ENCODE measurements at places on chromosomes 4 and X. TPM values are rescaled to one million over a fixed set of nuclear protein-coding genes. Genes with fewer than 3 reads are reported as not detected.

GRCh38 chr4:99735822-99736221 lies 78.2 kb upstream of the C4orf54 start:
- DNase-seq = no peak

- DNase-seq = no peak
These were observed 72.4 kb downstream of the YIPF6 start for GRCh38 chrX:68571292-68571609.

DNA sequence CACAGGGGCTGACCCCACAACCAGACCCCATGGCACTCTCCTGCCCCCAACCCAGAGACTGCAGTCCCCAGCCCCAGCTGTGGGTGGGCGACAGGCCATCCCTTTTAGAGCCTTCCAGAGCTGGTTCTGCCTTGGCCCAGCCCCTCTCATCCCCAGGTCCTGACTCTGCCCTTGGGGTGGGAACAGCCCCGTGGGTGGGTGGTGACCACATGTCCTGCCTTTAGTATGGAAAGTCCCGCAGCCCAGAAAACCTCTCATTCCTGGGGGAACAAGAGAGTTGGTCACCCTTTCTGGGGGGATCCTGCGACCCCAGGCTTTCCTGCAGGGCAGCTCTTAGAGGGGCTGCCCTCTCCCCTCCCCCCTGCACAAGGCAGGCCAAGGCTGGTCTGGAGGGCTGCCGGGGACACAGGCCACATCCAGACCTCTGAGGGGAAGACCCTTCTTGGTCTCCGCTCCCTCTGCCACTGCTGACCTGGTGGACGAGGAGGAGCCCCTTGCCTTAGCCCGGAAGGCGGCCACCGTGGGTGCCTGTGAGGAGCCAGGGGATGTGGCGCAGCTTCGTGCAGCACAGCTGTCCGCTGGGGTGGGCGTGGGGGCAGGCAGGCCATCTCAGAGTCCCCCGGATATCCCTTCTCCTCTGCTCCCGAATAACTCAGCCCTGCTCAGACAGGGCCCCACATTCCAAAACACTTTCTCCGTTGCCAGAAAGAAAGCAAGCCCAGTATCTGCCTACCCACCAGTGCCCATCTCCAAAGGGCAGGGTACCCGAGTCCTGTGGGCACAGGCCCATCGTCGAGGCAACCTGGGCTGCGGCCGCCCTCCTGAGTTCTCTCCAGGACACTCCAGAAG lies 6.7 kb upstream of the MXD4 start:
- DNase-seq = no peak

GRCh38 chr4:158192439-158193158 lies 17.7 kb upstream of the TMEM144 start:
- no peak for DNase-seq

DNA sequence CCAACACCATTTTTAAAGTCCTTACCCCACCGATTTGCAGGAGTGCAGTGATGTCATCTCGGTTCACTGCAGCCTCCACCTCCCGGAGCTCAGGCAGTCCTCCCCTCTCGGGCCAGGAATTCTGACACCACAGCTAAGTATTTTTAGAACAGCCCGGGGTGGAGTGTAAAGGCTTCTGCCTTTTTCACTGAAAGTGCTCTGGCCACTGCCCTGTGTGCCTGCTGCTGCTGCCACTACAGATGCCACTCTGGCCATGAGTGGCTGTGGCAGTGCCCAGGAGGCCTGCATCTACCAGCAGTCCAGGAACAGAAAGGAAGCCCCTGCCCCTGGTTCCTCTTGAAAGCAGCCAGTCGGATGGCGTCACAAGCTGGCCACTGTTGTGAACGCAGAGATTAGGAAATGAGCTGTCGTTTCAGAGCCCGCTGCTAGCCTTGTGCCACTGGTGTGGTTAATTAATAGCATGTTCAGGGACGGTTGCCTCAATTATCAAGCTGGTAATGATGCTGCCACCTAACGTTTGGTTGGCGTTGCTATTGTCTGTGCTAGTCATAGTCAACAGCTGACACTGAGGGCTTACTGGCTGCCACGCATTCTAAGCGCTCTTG lies 23.6 kb upstream of the TBC1D14 start:
- peak; percentile 89 for DNase-seq

DNA sequence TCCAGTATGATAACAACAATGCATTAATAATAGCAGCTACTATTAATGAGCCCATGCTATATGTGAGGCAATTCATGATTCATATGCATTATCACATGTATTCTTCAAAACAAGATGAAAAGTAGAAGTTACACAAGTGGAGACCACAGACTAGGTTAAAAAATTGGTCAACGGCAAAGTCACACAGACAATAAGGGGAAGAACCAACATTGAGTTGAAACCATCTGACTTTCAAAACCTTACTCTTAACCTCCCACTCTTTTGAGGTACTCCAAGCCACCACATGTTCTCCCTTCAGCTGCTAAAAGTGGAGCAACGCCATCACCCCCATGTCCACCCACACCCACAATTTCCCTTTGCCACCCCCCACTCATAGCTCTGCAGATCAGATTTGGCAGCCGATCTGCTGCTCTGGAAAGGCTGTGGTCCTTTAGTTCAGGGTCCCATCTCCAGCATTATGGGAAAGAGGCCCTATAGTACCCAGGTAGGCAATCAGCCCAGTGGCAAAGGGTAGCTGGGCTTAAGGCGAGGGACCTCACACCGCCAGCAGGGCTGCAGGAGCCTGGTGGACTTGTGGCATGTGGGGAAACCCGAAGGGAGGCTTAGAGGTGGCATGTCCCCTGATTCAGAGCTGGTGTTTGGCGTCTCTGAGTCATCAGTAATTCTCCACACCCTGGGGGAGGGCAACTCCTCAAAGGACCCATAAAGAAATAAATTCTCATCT lies 33.5 kb upstream of the CYBB start:
- peak; percentile 74 for DNase-seq

GRCh38 chr4:149964001-149964796 lies 114.0 kb upstream of the DCLK2 start:
- DNase-seq = no peak

DNA sequence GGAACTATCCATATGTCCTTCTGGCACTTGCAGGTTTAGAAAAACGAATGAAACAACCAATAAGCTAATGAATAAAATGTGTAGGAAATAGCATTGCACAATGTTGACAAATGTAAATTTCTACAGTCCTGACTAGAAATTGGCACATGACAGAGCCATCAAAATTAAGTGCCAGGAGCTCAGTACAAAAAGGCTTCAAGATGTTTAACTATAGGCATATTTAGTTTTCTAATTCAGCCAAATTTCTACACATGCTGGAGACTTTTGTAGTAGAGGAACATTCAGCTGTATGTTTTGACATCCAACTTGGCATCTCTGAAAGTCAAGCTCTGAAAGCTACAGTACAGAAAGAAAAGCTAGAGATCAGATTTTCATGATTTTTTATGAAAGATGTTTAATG lies 1999.4 kb upstream of the AGA start:
- no peak for DNase-seq

GRCh38 chrX:101407748-101408531 lies at the start of the genes GLA and HNRNPH2:
Gene GLA, minus strand, starts transcription at chrX:101407925. Its CDS starts 22 bp downstream, at chrX:101407903.
Gene HNRNPH2, plus strand, starts transcription at chrX:101408222. Its CDS starts 3,767 bp downstream, at chrX:101411989.
- peak; percentile 93 for DNase-seq

GRCh38 chrX:2549876-2550275 lies 49.1 kb upstream of the DHRSX start:
- no peak for DNase-seq

- no peak for DNase-seq
These were observed 48.5 kb downstream of the AWAT2 start for GRCh38 chrX:70001269-70001668.

DNA sequence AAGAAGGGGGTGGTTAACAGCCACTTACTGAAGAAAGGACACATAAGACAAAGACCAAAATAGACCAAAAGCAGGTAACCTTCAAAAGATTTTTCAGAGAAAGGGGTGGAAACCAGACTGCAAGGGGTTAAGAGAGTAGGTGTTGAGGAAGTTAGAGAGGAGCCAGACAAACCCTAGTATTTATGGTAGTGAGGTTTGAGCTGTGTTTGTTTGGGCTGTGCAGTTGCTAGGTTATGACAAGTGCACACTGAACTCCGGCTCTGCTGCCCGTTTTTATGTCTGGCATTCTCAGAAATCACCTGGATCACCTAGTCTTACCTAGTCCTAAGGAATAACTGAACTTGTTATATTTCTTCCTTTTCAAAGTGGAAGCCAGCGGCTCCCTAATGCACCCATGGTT lies 22.9 kb upstream of the G3BP2 start:
- no peak for DNase-seq

- DNase-seq = no peak
These were observed 137.4 kb upstream of the GUCY1A1 start for GRCh38 chr4:155529272-155529671.

GRCh38 chrX:17743913-17744312 lies 6.6 kb downstream of the SCML1 start:
- no peak for DNase-seq

DNA sequence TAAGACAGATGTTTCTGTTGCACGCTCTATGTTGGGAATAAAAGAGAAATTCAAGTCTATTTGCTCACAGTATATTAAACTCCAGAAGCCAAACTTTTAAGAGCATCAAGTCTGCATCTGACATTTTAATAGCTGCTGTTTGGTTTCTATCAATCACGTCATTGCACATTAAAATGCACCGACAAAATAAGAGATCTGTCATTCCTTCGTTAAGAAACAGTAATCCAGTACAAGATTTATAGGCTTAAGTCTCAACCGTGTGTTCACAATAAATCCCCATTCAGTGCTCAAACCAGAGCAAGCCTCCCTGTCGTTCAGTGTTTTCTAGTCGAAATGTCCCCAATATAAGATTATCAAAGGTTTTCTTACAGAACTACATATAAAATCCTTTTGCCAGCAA lies 89.0 kb upstream of the BMPR1B start:
- DNase-seq = no peak

DNA sequence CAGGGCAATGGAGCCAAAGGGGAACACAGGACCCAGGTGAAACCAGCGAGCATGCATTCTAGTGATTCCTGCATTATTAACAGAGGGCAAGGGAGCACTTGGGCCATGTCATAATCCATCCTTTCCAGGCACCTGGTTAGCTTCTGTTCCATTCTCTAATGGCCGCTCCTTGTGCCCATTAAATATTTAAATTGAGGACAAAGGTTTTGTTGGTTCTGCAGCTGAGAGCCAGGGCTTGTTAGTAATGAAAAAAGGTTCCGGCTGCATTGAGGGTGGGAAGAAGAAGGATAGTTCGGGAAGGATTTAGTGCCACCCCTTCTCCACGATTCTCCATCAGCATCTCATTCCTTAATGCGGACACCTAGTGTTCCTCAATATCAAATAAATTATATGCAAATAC lies 13.6 kb downstream of the SOD3 start:
- DNase-seq = no peak

DNA sequence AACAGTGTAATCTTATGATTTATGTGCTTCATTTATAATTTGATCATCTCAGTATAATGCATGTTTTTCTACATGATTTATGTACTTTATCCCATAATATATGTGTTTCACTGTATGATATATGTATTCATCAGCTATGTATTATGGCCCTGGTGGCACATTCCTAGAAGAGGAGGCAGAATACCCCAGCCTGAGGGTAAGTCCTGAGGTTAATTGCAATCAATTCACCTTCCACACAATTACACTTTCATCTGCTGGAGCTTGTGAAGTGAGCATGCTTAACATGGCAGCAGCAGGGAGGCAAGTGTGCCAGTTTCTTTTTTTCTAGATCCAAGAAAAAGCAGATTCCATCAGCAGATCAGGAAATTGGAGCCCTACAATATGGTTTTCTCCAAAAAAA lies 81.2 kb downstream of the CXXC4 start:
- no peak for DNase-seq

DNA sequence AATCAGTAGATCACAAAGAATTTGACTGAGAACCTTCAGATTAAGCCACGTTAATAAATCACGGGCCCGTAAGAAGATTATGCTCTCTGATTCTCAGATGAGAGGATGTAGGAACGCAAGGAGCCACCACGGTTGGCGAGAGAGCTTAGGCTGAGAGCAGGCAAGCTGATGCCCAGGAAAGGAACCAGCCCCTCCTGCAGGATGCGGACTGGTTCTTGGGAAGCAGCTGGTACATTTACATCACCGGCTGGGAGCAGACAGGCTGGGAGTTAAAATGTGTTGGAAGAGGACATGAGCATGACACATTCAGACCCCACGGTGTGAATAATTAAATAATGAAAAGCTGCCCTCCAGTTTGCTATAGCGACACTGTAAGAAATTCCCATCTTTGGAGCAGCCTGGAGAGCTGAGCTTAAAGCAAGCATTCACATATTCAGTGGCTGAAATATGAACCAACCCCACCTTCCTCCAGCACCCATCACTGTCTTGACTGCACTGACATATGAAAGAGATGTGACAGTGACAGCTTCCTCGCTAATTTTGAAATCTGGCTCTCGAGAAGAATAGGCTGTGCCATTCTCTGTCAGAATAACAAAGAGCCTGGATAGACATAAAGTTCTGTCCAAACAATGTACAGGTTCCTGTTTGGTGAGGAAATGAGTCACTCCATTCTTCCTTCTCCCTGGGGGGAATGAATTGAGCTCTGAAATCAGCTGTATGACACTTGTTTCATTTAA lies 33.1 kb downstream of the LNX1 start:
- no peak for DNase-seq

DNA sequence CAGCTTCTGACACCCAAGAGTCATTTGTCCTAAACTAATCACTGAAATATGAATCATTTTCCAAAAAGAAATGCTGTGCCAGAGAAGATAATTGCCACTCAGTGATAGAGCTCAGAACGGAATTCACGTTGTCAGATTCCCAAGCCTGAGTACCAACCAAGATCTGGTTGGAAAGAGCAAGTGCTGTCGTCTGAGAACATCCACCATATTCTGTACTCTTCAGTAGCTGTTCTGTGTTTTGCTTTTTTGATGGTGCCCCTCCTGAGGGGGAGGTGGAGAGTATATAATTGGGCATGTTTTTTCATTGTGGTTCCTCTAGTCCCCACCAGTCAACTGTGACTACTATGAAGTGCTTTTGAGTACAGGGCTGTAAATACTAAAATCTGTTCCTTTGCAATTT lies 13.2 kb downstream of the RUFY3 start:
- no peak for DNase-seq

- no peak for DNase-seq
These were observed 7.1 kb downstream of the NKX3-2 start for GRCh38 chr4:13537011-13537831.

- DNase-seq = no peak
These were observed 43.9 kb downstream of the MBNL3 start for GRCh38 chrX:132444936-132445335.

Gene KIT
- 1.9 TPM for total RNA-seq

Gene ART3
- 5.7 TPM for total RNA-seq

Gene F8A1
- 35.3 TPM for total RNA-seq

Gene FGFBP2
- 9.4 TPM for total RNA-seq

Gene MAPK10
- 13.0 TPM for total RNA-seq

Gene MAGEC3
- 0.57 TPM for total RNA-seq

Gene DCAF4L1
- 0.92 TPM for total RNA-seq

Gene GPR82
- 0.93 TPM for total RNA-seq

Gene MBNL3
- total RNA-seq = 38.7 TPM
